CD4-positive, alpha-beta T cell treated with Interleukin-4 for 4 hours (primary cell): ENCODE measurements at places on chromosomes 7 and 10.

GRCh38 chr10:108208038-108208437 is 1043.5 kb upstream of the SORCS1 start:
- no peak for DNase-seq

- DNase-seq = no peak
Measured at GRCh38 chr7:2684501-2684900, 3.5 kb upstream of the AMZ1 start.

DNA sequence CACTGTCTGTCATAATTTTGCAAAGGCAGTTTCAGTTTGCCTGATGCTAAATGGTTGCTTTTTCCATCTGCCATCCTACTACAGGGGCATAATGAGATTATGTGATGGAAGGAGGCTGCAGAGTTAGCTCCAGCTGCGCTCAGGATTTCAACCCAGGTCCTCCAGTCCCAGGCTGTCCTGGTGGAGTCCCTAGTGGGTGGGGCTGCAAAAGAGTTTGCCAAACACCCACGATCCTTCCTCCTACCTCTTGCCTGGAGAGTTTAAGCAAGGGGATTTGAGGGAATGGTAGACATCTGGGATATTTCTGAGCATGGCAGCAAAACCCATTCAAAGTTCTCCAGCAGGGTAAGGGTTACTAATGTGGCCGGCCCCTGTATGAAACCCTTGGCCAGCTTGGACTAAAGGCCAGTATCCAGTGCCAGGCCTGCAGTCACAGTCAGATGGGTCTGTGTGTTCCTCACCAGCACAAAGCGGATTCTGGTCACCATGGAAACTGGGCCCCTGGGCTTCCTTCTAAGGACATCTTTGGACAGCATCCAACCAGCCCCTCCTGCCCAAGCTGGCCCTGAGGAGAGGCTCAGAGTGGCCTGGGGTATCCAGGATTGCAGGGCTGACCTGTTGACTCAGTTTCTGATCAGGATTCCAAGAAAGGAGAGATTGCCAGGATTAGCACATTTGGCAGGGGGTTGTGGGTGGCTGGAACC is 42.7 kb upstream of the CHST3 start:
- no peak for DNase-seq

DNA sequence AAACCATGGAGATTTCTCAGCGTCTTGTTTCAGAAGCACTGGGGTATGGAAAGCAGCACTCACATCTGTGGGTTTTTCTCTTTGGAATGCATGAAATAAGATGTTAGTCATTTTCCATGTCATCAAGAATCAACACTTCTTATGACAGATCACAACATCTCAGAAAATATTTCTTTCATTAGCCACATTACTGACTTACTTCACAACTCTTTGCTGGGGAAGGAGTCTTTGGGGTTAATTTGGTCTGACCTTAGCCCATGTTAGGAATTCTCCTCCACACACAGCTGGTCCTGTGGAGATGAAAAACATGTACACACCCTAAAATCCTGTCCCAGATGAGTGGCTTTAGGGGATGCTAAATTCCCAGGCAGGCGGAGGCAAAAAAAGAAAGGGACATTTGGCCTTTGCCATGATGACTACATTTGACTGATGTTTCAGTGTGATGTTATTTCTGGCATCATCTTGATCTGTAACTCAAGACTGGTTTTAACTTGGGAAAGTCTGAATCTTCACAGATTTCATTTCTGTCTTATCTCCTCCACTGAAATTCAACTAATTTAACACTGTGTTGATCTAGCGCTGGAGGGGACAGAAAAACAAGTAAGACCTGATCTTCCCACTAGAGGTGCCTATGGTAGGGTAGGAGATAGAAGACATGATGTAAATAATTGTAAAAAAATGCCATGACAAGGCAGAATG is 363.2 kb downstream of the PRPF18 start:
- DNase-seq = no peak

GRCh38 chr10:72200883-72201282 is 14.9 kb upstream of the ANAPC16 start:
- DNase-seq = no peak

- DNase-seq = no peak
Measured at GRCh38 chr10:3482200-3482993, 302.6 kb downstream of the KLF6 start.

GRCh38 chr10:34403512-34403911 is 411.6 kb downstream of the PARD3 start:
- no peak for DNase-seq

DNA sequence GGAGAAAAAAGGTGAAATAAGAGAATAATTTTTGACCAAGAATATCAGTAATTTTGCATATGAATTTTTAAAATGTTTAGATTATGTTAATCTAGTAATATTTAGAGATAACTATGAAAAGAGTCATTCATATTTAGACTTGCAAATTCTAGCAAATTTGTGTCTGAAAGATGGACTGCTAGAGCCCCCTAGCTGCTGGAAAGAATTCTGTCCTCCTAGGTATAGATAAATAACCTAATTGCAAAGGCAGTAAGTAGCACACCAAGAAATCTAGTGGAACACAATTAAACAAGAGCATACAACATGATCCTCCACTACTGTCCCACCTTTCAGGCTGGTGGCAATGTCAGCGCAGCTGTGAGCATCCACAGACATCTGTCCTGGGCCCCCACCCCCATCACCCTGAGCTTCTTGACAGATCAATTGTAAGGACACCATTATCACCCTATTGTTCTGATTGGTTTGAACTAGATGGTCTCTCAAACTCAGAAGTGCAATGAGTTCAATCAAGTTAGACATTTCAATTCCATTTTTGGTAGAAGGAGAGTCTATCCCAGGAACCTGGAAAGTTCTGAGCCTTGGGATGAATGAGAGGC is 15.0 kb upstream of the GFRA1 start:
- no peak for DNase-seq

- DNase-seq = no peak
Measured at GRCh38 chr10:79886345-79886744, 59.8 kb downstream of the NUTM2E start.

DNA sequence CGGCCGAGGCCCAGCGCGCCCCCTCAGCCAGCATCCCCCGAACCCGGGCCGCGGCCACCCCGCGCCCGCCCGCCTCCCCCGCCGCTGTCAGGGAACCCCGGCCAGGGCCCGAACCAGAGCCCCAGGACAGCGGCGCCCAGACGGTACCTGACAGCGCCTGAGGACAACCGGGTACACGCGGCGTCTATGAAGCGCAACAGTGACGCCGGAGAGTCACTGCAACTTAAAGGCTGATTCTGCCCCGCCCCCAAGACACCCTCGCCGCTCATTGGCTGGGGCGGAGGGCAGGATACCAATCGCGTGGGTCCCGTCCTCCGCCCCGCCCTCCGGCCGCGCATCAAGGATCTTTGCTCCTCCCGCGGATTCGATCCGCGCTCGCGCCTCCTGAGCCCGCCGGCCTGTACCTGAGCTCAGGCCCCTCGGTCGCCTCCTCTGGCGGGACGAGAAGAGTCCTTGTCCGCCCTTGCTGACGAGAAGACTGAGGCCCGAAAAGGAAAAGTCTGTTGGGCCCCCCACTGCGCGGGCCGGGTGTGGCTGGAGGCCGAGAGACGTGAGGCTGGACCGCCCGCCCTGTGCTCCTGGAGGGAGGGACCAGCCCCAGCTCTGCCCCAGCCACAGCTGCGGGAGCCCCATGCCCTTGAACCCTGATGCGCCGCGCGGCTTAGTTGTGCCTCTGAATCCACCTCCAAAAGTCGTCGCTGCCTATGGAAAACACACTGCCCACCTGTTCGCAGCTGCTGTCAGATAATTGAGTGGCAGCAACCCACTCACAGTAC is at the start of gene OAT:
Gene OAT, minus strand, starts transcription at position 198 of the 776 bp plus-strand sequence. CDS start 6,752 bp downstream, outside the sequence.
- peak; percentile 94 for DNase-seq

GRCh38 chr7:137454246-137454724 is 110.8 kb upstream of the PTN start:
- DNase-seq = peak; percentile 49

DNA sequence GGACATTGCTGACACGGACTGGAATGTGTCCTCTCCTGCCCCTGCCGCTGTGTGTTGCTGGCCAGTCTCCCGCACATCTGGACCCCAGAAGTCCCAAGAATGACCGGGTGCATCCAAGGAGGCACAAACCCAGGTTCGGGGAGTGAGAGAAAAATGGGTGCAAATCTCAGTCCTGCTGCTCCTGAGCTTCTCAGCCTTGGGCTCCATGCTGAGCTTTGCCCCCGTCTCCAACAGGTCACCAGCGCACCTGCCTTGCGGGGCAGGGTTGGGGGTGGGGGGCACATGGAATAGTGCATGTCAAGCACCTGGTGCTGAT is 6.0 kb upstream of the NANOS1 start:
- DNase-seq = no peak

- no peak for DNase-seq
Measured at GRCh38 chr10:109341986-109342385, 581.3 kb downstream of the XPNPEP1 start.

DNA sequence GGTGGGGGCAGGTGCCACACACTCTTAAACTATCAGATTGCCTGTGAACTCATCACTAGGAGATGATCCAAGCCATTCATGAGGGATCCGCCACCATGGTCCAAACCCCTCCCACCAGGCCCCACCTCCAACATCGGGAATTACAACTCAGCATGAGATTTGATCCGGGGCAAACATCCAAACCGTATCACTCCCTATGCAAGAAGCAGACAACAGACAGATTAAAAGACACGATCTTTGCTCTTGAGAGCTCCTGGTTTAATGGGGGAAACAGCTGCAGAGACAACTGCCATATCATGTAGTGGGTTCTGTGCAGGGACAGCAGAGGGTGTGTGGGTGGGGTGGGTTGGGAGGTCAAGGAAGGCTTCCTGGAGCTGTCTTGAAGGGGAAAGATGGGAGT is 123.6 kb downstream of the EMX2 start:
- no peak for DNase-seq

DNA sequence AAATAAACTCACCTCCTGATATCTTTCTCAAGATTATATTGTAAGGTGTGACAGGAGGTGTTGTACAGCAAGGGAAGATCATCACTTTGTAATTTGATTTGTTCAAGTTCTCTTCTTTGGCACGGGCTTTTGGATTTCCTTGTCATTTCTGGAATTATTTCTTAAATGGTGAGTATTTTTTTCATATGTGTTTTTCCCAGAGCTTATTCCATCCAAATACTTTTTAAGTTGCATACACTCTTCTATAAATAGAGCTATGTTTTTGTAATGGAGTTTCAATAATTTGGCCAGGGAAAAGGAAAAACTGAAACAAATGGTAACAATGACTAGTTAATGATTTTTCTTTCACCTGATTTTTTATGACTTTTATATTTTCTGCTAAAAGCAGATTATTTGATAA is 92.5 kb downstream of the CFAP58 start:
- DNase-seq = no peak

DNA sequence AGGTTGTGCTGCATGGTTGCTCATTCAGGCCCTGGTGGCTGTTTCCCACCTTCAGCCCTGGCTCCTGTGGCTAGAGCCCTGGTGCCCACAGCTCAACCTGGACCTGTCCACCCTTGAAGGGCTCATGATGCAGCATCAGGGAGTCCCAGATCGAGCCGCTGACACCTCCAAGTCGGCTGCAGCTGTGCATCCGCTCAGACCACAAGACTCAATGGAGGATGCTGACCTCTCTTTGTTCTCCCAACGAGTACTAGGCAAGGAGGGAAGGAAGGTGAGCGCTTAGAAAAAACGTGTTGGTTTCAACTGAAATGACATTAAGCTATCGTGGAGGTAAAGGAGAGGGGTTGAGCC is 9.5 kb upstream of the C10orf95 start:
- DNase-seq = no peak

DNA sequence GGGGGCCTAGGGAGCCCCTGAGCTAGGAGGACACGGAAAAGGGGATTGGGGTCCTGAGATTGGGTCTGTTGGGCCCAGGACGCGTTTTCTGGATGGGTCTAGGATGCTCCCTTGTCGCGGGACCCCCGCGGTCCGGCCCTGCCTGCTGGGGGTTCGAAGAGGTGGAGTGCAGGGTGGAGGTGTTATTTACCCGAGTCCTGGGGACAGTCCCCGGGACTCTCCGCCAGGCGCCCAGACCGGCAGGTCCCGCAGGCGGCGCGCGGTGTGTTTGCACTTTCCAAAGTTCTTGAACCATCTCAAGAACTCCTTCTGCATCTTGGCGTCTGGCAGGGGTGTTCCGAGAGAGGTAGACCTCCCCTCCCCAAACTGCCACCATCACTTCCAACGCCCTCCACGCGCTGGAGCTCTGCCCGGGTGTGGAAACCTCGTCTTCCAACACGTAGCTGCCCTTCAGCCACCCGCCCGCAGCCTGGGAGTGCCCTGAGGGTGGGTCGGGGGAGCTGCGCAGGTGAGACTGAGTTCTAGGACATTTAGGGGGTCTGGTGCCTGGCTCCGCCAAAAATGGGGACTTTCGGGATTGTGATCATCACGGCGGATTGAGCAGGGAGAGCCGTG is 569 bp downstream of the CAV1 start:
- DNase-seq = no peak

DNA sequence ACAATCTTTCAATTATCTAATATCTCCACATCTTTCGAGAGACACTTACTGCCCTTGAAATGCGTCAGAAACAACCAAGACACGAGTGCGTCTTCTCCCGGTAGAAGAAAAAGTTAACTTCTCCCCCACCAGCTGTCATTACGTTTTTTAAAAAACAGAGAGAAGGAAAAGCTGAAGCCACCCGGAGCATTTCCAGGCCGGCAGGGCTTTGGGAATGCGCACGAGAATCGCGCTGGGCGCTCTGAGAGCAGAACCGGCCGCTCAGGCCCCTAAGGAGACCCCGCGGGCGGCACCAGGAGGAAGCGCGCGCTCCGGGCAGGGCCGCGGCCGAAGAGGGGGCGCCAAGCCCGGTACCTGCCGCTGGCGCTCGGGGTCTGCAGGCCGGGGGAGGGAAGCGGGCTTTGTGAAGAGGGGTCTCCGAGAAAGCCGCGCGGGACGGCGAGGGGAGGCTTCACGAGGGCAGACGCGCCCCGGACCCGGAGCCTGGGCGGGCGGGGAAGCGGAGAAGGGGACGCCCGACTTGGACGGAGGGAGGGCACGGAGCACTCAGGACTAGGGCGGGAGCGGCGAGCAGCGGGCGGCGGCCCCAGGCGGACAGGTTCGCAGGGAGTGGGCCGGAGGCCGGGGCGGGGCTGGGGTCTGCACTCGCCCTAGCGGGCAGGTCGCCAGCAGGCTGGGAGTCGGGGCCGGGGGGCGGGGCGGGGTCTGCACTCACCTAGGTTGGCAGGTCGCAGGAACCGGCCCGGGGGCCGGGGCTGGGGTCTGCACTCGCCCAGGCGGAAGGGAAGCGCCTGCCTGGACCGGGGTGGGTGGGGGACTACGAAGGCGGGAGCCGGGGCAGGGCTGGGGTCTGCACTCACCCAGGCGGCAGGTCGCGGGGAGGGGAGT is 932 bp downstream of the ESYT2 start:
- DNase-seq = no peak

DNA sequence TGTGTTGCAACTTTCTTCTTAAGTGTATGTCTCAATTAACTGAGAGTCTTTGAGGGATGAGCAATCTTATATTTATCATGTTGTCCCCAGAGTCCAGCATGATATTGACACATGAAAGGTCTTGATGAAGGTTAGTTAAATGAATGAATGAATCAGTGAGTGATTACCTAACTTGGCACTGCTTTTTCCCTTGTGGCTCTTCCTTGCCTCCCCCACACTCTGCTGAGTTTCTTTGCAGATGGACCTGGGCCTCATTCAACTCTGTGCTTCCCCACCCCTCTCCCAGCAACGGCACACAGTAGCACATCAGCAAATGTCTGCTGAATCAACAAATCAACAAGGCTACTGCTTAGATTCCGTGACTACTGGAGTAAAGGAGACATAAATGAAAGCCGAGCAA is 235.1 kb upstream of the CXCL12 start:
- no peak for DNase-seq

GRCh38 chr7:140062118-140062527 is 628 bp downstream of the PARP12 start:
- peak; percentile 72 for DNase-seq
